ENCODE measurements at places on chromosomes 3 and 15.

DNA sequence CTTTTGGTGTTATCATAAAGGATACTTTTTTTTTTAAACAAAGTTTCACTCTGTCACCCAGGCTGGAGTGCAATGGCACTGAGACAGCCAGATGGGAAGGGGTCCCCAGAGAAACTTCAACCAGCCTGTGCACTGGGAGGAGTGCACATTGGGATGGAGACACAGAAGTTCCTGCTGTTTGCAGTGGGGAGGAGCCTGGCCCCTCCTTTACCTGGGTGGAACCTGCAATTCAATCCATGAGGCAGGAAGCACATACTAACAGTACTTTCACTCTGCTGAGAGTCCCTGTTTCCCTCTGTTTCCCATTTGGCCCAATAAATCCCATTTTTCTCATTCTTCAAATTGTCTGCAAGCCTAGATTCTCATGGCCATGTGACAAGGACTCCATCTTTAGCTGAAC is 42.3 kb upstream of the LHFPL4 start:
- DNase-seq: no peak

- DNase-seq: no peak
Observed at GRCh38 chr3:183777016-183777618, 48.3 kb downstream of the MAP6D1 start.

GRCh38 chr15:101167753-101168462 is 83.9 kb downstream of the CHSY1 start:
- DNase-seq: peak; percentile 28

- no peak for DNase-seq
Observed at GRCh38 chr15:63238796-63239195, 38.6 kb upstream of the APH1B start.
